ENCODE measurements at places on chromosomes 7 and 10.

DNA sequence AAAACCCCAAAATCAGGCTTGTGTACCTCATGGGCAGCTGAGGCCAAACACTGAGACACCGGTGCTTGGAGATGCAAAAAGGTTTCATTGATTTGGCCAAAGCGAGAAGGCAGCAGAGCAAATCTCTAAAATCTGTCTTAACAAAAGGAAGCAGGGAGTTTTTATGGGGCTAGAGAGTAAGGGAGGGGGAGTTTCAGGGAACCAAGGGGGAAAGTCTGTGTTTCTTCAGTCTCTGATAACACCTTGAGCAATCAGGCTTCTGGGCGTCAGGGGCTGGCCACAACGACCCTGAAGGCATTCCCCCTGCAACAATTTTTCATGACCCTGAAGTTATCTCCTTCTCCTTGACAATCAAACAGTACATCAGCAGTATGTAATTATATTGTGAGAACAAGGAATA lies 2.7 kb upstream of the ZNF786 start:
- DNase-seq, result no peak

- DNase-seq, result no peak
These were observed 59.8 kb downstream of the CSGALNACT2 start for GRCh38 chr10:43197834-43198681.

DNA sequence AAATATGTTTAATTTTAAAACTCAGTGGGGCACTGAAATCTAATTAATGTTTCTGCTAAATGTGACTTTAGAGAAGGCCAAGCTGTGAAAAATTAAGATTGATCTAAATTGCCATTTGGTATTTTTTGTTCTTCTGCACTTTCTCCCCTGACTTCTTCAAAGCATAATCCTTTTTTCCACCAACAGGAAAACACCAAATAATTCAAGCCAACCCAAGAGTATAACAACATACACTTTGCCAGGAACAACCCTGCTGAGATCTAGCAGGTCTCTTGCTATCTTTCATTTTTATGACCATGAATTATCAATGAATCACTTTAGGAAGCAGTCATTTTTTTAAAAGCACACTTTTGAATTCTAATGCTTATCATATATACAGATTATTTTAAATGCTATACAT lies 100.1 kb downstream of the USP6NL start:
- DNase-seq, result no peak

GRCh38 chr10:62079885-62080559 lies 178.5 kb downstream of the ARID5B start:
- DNase-seq, result no peak

GRCh38 chr7:64744680-64745079 lies 49.5 kb upstream of the ZNF138 start:
- DNase-seq, result no peak

GRCh38 chr10:19925064-19925463 lies 108.8 kb downstream of the PLXDC2 start:
- no peak for DNase-seq

DNA sequence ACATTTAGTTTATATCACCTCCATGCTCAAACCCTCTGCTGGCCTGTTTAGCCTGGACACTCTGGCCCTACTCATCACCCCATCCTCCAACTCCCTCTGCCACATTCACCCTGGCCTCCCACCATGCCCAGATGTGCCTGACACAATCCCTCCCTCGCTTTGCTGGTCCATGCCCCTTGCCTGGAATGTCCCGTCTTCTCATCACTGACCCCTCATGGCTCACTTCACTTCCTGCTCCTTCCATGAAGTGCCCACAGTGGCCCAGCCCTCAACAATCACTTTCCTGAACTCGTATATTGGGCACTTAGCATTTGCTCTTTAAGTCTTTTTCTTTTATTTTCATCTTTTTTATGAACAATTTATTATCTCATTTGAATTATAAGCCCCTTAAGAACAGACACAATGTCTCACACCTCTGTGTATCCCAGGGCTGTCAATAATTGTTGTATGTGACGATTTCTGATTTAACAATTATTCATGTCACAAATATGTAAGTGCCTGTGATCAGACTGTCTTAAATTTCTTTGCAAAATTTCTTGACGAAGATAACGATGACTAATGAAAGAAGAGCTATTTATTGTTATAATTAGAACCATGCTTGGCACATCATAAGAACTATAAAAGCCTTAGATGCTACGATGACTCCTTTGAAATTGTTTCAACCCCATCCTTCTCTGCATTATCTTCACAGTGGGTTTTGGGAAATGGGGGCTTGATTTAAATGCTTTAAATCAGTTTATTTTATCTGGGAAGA lies 209.9 kb upstream of the YAE1 start:
- no peak for DNase-seq

- DNase-seq, result no peak
These were observed 104.5 kb downstream of the SRI start for GRCh38 chr7:88115258-88115796.

DNA sequence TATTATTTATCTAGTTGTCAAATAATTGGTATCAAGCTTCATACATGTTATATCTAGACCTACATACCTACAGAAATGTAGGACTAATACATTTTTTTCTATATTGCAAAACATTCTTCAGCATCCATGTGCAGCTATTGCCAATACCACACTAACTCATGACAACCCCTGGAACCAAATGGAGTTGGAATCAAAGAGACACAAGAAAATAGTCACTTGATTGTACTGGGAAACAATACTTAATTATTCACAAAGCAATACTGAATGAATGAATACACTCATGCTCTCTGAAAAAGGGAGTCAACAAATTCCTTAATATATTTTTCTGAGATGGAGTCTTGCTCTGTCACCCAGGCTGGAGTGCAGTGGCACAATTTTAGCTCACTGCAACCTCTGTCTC lies 10.4 kb upstream of the CFAP43 start:
- no peak for DNase-seq

DNA sequence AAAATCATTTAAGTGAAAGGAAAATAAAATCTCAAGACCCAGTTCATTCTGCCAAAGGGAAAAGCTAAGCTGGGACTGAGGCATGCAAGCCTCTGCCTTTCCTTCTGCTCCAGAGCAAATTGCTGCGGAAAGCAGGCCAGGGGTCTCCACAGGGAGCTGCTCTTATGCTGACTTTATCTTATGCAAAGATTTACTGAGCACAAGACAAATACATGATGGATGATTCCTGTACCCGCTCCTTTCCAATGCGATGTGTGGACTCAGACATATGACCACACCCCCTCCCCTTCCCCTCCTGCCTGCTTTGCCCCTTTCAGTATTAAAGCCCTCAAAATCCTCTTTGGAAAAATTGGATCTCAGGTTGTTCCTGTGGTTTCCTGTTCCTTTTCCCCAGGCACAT lies 74.2 kb upstream of the INSIG1 start:
- no peak for DNase-seq

- no peak for DNase-seq
These were observed 78.4 kb downstream of the SLC16A9 start for GRCh38 chr10:59631237-59631636.

DNA sequence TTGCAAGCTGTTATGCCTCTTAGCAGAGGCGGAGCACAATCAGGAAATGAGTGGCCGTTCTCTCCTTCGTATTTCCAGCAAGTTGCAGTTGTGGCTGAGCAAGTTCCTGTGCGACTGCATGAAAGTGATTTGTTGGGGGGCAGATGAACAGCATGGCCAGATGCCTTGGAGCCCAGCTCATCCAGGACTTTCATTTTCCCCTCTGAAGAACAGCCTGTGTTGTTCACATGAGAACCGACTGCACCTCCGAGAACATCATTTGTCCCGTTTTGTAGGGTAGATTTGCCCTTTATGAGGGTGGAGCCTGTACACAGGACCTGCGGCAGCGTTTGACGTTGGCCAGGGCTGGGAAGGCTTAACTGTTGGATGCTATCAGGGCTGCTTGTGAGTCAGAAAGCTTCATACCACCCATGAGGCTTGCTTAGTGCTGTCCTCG lies 4.4 kb downstream of the BAG3 start:
- DNase-seq, result peak; percentile 38

GRCh38 chr7:38518541-38518940 lies 112.6 kb downstream of the AMPH start:
- no peak for DNase-seq

GRCh38 chr7:115145512-115145911 lies 223.6 kb downstream of the MDFIC start:
- DNase-seq, result no peak

- no peak for DNase-seq
These were observed 71.1 kb upstream of the EMX2 start for GRCh38 chr10:117471344-117471874.

DNA sequence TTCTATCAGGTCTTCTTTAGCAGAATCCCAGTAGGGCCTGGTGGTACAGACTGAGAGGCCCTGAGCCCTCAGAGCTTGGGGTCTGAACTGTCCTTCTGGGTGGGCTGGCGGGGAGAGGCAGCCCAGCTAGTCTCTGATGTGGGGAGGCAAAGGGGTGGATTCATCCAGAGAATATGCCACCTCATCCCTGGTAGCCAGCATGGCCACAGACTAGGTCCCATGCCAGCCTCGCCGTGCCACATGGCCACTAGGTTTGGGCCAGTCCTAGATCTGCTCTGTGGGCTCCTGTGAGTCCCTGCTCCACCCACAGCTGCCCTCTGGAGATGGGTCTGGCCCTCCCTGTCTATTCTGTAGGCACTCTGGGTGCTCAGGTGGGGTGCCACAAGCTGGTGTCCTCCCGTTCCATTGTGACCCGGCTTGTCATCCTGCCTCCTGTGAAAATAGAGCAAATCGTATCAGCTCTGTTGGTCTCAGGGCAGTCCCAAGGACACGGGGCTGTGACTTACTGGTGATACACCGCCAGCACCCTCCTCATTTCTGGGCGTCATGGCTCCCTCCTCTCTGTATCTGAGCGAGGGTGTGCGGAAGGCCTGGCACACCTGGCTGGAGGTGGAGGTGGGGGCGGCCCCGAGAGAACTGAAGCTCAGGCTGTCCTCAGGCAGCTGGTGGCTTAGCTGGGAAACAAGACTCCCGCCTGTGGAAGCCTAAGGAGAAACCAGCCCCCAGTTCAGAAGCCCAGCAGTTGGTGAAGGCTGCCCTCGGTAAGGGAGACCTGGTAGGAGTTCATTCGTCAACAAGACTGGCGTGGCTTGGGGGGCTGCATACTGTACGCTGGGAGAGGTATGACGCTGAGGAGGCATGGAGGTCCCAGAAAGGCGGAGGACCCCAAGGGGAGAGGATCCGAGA lies 33.3 kb downstream of the UNC5B start:
- DNase-seq, result no peak

DNA sequence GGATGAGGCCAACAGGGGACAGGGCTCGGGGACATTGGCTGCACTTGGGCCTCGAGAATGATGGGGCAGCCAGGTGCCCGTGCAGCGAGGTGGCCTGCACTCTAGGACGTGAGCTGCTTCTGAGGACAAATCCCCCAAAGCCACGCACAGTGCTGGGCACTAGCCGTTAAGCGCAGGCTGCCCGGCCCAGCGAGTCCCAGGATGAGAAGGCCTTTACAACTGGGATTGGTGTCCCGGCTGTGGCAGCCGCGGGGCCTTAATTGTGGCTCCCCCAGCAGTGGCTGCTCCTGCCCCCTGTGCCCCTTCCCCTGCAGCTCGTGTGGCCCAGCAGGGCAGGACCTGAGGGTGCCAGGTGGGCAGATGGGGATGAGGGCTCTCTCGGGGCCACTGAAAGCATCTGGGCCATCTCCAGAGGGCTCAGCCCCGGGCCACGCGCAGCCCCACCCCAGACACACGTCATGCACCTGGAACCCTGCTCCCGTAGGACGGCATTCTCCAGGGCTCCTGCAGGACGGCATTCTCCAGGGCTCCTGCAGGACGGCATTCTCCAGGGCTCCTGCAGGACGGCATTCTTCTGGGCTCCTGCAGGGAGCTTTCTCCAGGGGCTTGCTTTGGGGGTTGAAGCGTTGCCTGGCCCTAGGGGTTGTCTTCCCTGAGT lies 6.6 kb downstream of the PWWP2B start:
- no peak for DNase-seq

- DNase-seq, result no peak
These were observed 193.7 kb downstream of the RNLS start for GRCh38 chr10:88389456-88389855.

DNA sequence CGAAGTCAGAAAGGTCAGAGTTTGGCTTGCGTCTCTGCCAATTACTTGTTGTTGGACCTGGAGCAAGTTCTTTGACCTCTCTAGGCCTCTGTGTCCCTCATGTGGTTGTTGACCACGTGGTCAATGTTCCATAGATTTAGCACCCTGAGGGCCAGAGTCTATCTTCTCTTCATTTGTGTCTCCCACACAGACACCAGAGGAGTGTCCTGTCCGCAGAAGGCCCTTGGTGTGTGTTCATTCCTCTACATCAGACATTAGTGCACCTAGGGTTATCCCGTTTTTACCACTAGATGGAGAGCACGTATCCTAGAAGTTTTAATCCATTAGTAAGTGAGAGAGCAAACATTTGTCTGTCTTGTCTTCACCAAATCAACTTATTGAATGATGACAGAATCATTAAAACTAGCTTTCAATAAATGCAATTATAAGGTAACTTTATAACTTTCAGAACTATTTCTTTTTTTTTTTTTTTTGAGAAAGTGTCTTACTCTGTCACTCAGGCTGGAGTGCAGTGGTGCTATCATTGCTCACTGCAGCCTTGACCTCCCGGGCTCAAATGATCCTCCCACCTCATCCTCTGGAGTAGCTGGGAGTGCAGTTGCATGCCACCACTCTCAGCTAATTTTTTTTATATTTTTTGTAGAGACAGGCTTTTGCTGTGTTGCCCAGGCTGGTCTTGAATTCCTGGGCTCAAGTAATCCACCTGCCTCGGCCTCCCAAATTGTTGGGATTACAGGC lies 122.5 kb upstream of the ANKRD1 start:
- DNase-seq, result no peak

- DNase-seq, result no peak
These were observed 8.3 kb upstream of the LOXL4 start for GRCh38 chr10:98276311-98276710.

DNA sequence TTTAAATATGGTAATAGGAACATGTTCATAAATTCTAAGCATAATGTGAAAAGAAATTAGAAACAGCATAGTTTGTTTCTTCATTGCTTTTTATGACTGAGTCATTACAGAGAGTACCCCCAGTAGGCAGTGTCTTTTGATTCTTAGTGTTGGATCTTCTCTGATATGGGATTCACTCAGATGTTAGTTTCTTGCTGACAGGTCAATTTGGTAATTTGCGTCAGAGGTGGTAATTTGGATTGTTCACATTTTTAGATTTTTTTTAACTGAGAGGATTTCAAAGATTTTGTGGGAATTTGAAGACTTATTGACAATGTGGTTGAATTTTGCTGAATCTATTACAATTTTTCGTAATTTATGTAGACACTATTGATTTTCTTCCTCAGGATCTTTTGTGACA lies 2.1 kb downstream of the HSPA14 start:
- no peak for DNase-seq

GRCh38 chr10:60732807-60733516 lies 45.3 kb upstream of the CDK1 start:
- peak; percentile 45 for DNase-seq

- DNase-seq, result no peak
These were observed 36.7 kb upstream of the EFCAB10 start for GRCh38 chr7:105618016-105618296.

DNA sequence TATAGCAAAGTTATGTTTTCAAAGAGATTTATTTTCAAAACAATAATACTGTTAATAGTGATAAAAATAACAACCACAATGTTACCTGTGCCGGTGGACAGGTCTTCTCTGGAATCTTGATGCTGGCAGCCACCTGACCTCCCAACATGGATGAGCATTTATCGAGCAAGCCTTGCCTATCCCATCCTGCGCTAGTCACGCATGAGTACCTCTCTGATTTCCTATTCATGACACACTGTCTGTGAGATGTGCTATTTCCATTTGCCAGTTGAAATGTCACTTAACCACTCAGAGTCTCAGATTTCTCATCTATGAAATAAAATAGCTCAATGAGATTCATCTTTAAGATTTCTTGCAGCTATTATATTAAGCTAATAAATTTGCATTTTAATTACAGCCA lies 341.2 kb upstream of the VWC2 start:
- no peak for DNase-seq

Measured in T-helper 2 cell (primary cell).